ENCODE measurements at places on chromosomes 13 and 19.

GRCh38 chr13:37068962-37069361 is 9.5 kb upstream of the SUPT20H start:
- no peak for DNase-seq

- DNase-seq: no peak
Observed at GRCh38 chr19:32580353-32580900, 563 bp upstream of the PDCD5 start.

GRCh38 chr13:42375663-42376062 is 103.7 kb downstream of the AKAP11 start:
- DNase-seq: no peak

- DNase-seq: no peak
Observed at GRCh38 chr13:113651511-113652403, 6.2 kb downstream of the ATP4B start.
